ENCODE measurements at places on chromosomes 5 and 9.

DNA sequence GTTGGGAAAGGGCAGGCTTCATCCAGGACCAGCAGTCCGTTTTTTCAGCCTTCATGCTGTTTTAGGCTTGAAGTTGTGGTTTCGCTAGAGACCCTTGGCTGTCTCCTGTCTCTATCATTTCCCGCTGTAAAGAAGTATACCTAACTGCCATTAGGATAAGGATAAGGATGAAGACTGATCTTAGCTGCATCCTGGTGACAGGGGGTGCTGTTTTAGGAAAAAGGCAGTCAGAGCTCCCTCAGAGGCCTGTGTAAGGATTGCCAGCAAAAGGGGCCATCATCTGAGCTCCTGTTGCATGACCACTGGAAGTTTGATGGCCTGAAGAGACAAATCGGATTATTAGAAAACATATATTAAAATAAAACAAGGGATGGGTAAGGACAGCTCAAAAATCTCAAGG, 64.8 kb upstream of the FGF10 start:
- no peaks in the 10 kb centered on the region for H3K36me3 ChIP-seq
- H3K27me3 ChIP-seq, result no peaks in the 10 kb centered on the region
- no peak overlapping the region for H3K27ac ChIP-seq
- H3K4me1 ChIP-seq, result no peaks in the 10 kb centered on the region
- DNase-seq, result no peak

GRCh38 chr5:41842777-41843176, 27.4 kb downstream of the OXCT1 start:
- DNase-seq, result no peak
- no peaks in the 10 kb centered on the region for H3K27me3 ChIP-seq
- H3K4me1 ChIP-seq, result peaks cover 14% of the 10 kb centered on the region
- H3K36me3 ChIP-seq, result peaks cover 18% of the 10 kb centered on the region
- H3K4me3 ChIP-seq, result no peak overlapping the region

DNA sequence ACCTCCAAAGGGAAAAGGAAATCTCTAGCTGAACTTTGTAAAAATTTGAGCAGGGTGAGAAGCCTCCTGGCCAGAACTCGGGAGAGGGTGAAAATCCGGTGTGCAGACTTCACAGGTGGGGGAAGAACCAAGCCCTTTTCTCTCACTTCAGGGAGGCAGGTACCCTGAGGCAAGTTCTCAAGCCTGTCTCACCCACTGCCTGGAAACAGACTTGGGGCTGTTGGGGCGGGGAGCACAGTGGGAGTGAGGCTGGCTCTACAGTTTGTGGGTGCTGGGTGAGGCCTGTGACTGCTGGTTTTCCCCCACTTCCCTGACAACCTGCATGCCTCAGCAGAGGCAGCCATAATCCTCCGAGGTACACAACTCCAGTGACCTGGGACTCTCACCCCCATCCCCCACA, 187.1 kb downstream of the KIF4B start:
- no peaks in the 10 kb centered on the region for H3K36me3 ChIP-seq
- no peaks in the 10 kb centered on the region for H3K27me3 ChIP-seq
- H3K4me1 ChIP-seq, result no peaks in the 10 kb centered on the region
- no peak overlapping the region for H3K4me3 ChIP-seq
- no peak overlapping the region for H3K27ac ChIP-seq
- DNase-seq, result no peak

DNA sequence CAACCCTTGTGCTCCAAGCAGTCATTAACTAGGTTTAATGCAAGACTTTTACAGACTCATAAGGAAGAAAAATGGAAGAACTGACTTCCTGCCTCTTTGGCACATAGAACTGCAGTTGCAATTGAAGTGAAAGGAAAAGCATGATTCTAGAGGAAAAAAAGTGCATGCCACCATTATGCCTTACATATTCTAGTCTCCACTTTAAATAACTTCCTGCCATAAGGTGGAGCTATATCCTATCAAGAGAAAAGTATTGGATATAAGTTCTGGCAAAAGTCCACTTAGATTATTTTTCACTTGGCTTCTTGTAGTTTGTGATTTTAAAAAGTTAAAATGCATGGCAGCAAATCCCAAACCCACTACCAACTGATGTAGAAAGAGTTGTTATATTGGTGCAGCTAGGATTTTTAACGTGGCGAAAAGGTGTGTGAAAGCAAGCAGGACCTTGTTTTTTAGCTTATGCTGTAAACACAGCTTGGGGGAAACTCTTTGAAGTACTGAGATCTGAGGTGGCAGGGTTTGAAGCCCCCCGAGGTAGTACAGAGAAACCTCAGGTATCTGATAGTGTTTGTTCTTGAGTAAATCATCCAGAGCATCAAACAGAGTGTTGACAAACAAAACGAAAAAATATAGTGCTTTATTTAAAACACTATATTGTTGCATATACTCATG, 117.9 kb downstream of the ANXA1 start:
- H3K4me1 ChIP-seq, result no peaks in the 10 kb centered on the region
- H3K27ac ChIP-seq, result no peak overlapping the region
- no peaks in the 10 kb centered on the region for H3K27me3 ChIP-seq
- no peaks in the 10 kb centered on the region for H3K36me3 ChIP-seq
- no peak for DNase-seq

GRCh38 chr5:98775246-98776065, 2.0 kb downstream of the RGMB start:
- no peaks in the 10 kb centered on the region for H3K27me3 ChIP-seq
- H3K4me3 ChIP-seq, result peak overlapping the region; percentile 91
- DNase-seq, result no peak
- H3K27ac ChIP-seq, result peak overlapping the region; percentile 97

Measured in left ventricle myocardium inferior (tissue), 1 donor.